ENCODE measurements at places on chromosomes 11 and 22.

DNA sequence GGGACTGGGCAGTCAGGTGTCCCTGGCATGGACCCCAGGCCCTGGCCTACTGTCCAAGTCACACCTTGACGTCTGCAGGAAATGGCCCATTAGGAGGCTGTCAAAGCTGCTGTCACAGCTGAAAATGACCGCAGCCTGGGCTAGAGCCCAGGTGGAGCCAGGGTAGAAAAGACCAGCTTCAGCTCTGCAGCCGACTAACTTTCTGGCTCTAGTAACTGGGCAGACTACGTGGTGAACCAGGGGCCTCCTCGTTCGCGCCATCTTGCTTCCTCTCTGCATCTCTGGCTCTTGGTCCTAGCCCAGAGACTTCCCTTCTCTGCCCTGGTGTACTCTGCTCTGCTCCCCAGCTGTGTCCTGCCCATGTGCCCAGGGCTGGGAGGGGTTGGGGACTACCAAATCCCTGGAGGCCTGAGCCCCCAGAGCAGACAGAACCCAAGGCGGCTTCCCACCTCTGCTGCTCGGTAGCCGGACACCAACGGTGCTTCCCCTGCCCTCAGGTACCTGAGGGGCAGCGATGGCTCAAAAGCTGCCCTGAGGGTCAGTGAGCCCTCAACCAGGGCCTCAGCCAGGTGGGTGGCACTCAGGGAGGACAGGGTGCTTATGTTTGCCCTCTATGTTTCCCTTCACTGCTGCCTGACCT, 19.7 kb downstream of the SART1 start:
- no peak for DNase-seq

- no peak for DNase-seq
Measured at GRCh38 chr22:34019190-34019845, 99.0 kb upstream of the LARGE1 start.

- no peak for DNase-seq
Measured at GRCh38 chr11:555227-555779, 5.2 kb downstream of the LMNTD2 start.

DNA sequence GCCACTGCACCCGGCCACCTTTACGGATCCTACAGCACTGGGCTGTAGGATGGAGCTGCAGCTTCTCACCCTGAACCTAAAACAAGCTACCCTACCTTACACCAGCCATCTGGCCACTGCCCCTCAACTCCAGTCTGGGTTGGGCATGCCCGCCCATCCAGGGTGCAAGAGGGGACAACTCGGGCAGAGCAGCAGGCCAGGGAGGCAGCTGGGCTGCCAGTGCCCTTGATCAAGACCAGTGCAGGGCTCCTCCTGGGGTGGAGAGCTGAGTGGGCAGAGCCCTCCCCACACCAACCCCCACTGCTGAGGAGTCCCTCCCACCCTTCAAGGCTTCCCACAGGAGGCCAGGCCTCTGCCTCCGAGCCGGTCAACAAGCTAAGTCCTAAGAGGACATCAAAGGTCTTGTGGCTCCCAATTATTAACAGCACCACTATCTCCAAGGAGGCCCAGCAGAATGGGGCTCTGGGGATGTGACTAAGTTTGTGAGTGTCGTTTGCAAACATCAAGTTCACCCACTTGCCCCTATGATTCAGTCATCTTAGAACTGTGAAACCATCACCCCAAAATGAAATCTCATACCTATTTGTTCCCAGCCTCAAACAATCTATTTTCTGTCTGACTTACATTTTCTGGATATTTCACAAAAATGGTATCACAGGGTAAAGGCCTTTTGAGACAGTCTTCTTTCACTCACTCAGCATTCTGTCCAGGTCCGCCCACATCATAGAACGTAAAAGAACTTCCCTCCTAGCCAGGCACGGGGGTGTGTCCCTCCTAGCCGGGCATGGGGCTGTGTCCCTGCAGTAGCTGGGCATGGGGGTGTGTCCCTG, 11.0 kb downstream of the GATD1 start:
- no peak for DNase-seq

GRCh38 chr11:61120099-61120705, 17.9 kb downstream of the CD5 start:
- DNase-seq, result no peak

- DNase-seq, result no peak
Measured at GRCh38 chr22:47452184-47452583, 689.7 kb downstream of the TBC1D22A start.

DNA sequence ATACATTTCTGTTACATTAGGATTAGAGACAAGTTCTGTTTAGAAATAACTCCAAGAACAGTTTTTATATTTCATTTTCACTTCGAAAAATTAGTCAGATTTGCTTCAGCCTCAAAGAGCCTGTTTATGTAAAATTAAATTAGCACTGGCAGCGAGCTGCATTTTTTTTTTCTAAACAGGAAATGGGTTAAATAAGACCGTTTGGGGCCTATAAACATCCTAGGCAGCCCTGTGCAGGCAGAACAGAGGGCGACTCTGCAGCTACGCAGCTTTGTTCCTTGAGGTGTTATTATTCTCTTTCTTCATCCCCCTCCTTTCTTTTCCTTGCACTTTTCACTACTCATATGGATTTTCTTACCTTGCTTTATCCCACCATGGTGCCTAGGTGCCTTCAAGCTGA, 48.7 kb downstream of the CWC15 start:
- DNase-seq, result no peak

- DNase-seq, result no peak
Measured at GRCh38 chr11:96197801-96198701, 144.9 kb downstream of the MAML2 start.

DNA sequence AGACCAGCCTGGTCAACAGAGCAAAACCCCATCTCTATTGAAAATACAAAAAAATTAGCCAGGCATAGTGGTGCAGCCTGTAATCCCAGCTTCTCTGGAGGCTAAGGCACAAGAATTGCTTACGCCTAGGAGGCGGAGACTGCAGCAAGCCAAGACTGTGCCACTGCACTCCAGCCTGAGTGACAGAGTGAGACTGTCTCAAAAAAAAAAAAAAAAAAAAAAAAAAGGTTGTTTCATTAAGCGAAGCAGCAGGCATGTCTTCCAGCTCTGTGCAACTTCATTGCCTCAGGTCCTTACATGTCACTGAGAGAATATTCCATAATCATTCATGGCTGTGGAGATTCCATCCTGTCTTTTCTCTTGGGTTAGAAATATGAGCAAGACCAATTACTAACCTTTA, 16.9 kb downstream of the GAB2 start:
- DNase-seq, result no peak

- DNase-seq, result no peak
Measured at GRCh38 chr11:17658211-17658610, 61.2 kb upstream of the MYOD1 start.

DNA sequence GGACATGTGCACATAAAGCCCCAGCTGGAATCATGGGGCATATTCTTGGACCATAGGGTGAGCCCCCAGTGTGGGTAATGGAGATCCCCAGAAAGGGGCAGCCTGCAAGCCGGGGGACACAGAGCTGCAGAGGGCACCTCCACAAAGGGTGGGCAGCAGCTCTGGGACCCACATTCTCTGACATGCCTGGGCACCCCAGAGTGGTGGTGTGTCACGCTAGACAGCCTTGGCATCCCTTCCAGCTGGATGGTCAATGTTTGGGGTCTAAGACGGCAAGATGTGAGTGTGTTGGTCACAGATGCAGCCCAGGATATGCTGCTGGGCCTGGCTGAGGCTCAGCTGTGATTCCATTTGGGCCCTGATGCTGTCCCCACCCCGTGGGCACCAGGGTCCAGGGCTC, 9.7 kb downstream of the ADORA2A start:
- no peak for DNase-seq

DNA sequence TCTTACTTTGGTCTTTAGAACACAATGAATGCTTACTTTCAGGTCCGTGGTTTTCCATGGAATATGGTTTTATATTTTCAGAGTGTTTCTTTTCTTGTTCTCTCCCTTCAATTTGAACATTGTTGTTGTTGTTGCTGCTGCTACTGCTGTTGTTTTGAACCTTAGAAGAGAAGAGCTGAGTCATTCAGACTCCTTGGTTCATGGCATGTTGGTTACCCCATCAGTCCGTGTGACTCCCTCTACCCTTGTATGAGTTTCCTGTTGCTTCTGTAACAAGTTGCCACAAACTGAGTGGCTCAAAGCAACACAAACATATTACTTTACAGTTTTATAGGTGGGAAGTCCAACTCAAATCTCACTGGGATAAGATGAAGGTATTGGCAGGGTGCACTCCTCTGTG, 511.0 kb downstream of the INSC start:
- no peak for DNase-seq

GRCh38 chr22:23156286-23156685, 11.0 kb downstream of the RAB36 start:
- no peak for DNase-seq

GRCh38 chr11:86122773-86123172, 53.9 kb upstream of the PICALM start:
- DNase-seq, result no peak
